ENCODE measurements at places on chromosomes 5 and 9. TPM values are rescaled to one million over a fixed set of nuclear protein-coding genes. Genes with fewer than 3 reads are reported as not detected.

DNA sequence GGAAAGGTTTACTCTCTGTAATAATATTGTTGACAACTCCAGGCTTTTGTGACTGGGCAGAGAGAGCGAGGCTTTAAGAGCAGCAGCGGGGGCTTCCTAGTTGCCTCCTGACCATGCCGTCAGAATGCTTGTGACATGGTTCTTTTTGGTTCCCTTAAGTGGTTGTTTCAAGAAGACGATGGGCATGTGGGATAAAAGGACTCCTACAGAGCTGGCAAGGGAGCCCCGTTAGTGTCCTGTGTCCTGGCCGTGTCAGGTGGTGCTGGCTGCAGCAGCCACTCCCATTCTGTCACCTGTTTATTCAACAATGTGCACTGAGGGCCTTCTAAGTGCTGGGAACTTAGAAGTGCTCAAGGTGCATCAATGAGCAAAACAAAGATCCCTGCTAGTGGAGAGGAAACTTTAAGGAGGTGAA is 19.7 kb downstream of the LCP2 start:
- DNase-seq, result no peak

DNA sequence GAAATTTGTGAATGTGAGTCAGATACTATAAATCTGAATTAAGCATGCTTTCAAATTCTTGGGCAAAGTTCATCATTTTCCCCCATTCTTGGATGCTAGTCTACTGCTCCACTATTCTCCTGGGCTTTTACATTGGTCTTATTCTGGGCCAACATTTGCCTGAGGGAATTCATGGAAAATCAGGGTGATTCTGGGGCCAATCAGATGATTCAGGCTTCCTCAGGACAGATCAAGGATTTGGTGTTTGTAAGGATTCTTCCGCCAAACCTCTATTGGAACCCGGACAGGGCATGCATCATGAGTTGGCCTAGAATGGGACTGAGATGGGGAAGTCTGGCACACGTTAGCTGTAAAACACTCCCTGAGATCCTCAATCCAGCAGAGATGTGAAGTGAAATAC is 113.8 kb downstream of the MEF2C start:
- DNase-seq, result no peak

DNA sequence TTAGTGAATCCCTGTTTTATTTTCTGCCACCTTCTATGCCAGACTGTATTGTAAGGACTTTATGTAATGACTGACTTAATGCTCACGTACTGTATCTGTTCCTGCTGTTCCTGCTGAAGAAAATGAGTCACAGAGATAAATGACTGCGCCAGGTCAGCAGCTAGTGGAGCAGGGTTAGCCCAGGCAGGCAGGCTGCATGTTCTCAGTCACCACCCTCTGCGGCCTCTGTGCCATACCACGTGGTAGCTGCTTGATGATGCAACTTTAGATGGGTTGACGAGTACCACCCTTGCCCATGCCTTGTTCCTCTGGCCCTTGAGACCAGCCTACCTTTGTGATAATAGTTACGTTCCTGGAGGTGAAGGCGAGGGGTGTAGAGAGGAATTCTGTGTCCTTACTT is 161.9 kb downstream of the TRIO start:
- DNase-seq, result no peak

GRCh38 chr9:83327750-83328622 is 210.2 kb downstream of the FRMD3 start:
- DNase-seq, result peak; percentile 36

DNA sequence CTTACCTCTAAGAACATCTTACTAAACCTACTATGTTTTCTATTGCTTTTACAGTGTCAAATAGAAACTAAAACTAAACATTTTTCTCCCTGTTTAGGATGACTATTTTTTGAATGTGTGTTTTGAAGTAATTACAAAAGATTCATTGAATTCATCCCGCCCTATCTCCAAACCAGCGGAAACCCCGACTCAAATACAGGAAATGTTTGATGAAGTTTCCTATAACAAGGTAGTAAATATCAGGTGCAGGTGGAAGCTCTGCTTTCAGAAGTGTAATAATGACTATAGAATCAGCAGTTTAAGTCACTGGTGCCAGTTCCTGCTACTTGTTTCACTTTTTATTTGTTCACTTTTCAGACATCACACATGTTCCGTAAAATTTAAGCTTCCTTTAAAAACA is 20.0 kb downstream of the ERAP2 start:
- no peak for DNase-seq

GRCh38 chr5:42991404-42992087 is 48.6 kb downstream of the ANXA2R start:
- no peak for DNase-seq

DNA sequence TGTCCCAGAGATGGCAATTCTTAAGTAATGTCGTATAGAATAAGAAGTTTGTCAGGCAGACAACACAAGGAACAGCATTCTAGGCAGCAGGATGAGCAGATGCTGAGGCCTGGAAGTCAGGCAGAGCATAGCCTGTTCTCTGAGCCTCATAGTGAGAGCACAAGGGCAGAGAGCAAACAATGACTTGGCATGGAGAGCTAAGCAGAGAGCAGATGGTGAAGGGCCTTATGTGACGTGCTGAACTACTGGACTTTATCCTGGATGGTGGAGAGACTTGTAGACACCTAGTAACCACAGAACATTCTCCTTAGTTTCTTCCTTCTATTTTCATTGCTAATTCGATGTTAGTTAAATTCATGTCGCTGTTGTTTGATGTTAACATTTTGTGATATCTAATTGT is 60.1 kb downstream of the KCTD16 start:
- no peak for DNase-seq

GRCh38 chr5:109173036-109173794 is 236.6 kb downstream of the PJA2 start:
- DNase-seq, result no peak

Gene SLC6A7
- not detected for total RNA-seq

Measured in SJCRH30 (cell line).